A549 treated with Mapracorat at 1 μM for 4 hours (cell line): ENCODE measurements at places on chromosomes 7 and 10. TPM values are rescaled to one million over a fixed set of nuclear protein-coding genes. Genes with fewer than 3 reads are reported as not detected.

Gene TWIST1
- total RNA-seq: 1.5 to 4.4 TPM (median 3.9 TPM) in 5 replicates

Gene LHFPL3
- not detected in 5 replicates for total RNA-seq

Gene CFAP70
- total RNA-seq: 0.07 to 0.22 TPM (median 0.13 TPM) in 5 replicates

Gene CREB3L2
- total RNA-seq: 24.7 to 30.1 TPM (median 28.4 TPM) in 5 replicates

Gene ELFN1
- total RNA-seq: 0.23 to 0.49 TPM (median 0.30 TPM) in 5 replicates

Gene OR6B1
- not detected in 5 replicates for total RNA-seq

Gene GHRHR
- not detected in 5 replicates for total RNA-seq

Gene TBX20
- 1.5 to 2.5 TPM (median 2.3 TPM) in 5 replicates for total RNA-seq

Gene RPS24
- 2,695 to 4,161 TPM (median 2,906 TPM) in 5 replicates for total RNA-seq

Gene KCP
- total RNA-seq: 0.05 to 0.30 TPM (median 0.15 TPM) in 5 replicates

Gene H2BK1
- not detected in 5 replicates for total RNA-seq

Gene TMEM176A
- not detected in 5 replicates for total RNA-seq

Gene SPOCK2
- total RNA-seq: 0.29 to 0.69 TPM (median 0.45 TPM) in 5 replicates

Gene SRI
- total RNA-seq: 118 to 138 TPM (median 127 TPM) in 5 replicates

Gene ORC5
- total RNA-seq: 24.8 to 29.1 TPM (median 28.1 TPM) in 5 replicates
